ENCODE measurements at places on chromosomes 13 and 19.

GRCh38 chr13:33927315-33927714 is 109.4 kb downstream of the RFC3 start:
- no peak for DNase-seq

DNA sequence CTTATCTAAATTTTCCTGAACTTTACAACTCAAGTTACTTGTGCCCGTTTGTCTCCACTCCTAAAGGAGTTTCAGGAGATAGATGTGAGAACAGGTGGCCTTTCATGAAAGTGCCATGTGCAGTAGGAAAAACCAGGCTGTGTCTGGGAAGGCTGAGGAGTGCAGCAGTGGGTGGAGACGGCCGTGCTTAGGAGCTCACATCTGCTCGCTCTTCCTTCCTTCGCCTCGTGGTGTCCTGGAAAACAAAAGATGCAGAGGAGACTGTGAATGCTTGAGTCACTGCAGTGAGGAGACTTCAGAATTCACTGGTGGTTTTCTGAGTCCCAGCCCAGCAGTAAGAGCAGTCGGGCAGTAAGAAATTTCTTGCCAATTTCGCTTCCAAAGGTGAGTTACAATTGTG is 138.4 kb upstream of the RNF113B start:
- DNase-seq: no peak

DNA sequence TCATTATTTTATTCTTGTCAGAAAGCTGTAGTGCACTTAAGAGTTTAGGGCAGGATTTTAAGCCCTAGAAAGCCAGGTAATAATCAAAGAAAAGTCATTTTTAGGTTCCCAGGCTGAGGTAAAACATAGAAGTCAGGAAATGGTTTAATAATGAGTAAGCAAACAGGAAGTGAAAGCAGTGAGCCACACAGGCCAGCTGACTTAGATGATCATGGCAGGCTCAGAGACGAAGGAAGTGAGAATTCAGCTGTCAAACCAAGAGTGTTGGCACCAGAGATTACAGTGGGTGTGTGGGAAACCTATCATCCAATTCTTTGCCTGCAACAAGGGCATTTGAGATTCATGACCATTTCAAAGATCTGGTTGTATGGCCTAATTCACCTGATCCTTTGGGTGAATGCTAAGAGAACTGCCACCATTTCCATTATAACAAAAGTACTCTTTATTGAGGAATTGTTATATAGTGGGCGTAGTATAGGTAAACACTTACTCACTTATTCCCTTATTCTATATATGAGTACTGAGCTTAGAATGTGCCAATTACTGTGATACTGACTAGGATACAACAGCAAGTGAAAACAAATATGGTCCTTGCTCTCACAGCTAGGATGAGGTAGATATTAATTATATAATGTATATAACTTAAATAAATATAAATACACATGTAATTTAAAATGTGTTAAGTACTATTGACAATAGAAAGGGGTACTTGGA is 103.7 kb upstream of the EDNRB start:
- no peak for DNase-seq

- peak; percentile 34 for DNase-seq
These were observed 12.2 kb upstream of the RELB start for GRCh38 chr19:44988896-44989556.

DNA sequence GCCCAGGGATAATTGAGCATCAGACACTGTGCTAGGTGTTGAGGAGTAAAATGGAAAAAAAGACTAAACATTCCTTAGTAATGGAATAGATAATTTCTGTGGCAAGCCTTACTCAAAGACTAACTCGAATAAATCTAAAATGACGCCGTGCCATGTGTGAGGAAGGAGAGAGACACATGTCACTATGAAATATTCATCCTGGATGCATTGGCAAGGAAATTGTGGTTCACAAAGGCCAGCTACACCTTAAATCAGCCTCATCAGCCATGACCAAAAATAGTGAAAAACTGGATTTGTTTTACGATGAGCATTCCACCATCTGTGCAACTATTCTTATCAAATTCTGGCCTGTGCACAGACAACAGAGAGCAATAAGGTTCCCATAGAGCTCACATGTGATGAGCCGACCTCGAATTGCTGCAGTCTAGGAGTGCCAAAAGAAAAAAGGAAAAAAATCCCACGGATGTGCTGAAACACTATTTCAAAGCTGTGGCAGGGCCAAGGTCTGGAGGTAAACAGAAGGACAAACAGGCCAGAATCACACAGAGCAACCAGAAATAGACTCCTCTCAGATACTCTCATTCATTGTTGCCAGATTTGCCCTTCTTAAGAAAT is 505.7 kb downstream of the EFNB2 start:
- DNase-seq: no peak

DNA sequence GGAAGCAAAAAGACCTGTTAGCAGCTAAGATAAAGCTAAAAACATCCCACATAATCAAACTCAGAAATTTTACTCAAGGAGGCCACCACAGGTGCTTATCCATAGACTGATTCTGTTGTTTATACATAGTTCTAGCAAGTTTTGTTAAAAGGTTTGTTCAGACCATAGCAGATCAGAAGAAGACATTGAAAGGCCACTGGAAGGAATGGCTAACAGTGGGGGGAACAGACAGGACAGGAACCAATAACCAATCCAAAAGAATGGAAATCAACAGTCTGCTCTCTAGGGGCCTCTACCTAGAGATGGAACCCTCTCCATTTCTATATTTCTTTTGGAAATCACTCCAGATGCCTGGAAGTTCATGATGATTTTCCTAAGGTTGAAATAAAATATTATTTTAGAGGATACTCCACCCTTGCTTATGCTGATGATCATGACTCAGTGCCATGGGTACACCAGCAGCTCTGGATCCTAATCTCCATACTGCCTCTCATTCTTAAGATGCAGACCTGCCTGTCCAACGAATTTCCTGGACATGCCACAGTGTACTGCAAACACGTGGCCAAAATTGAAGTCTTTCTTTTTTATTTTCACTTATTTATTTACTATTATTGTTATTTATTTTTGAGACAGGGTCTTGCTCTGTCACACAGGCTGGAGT is 260.0 kb downstream of the MYO16 start:
- no peak for DNase-seq

DNA sequence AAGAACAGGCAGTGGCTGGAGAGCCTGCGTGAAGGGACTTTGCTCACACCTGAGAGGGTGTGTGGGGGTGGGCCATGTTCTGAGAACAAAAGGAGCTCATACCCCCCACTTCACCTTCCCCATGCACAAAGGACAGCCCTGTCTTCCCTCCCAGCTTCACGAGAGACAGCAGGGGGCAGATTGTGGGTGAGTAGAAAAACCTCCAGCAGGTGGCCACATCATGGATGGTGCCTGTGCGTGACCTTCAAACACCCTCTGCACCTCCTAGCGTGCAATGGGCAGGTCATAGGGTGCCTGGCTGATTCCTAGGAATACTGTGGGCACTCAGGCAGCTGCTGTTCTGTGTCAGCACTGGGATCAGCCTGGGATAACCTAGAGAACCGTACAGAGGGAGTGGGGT is 36.3 kb upstream of the PSG9 start:
- DNase-seq: no peak

GRCh38 chr19:28876609-28877123 is 336.3 kb downstream of the UQCRFS1 start:
- no peak for DNase-seq

DNA sequence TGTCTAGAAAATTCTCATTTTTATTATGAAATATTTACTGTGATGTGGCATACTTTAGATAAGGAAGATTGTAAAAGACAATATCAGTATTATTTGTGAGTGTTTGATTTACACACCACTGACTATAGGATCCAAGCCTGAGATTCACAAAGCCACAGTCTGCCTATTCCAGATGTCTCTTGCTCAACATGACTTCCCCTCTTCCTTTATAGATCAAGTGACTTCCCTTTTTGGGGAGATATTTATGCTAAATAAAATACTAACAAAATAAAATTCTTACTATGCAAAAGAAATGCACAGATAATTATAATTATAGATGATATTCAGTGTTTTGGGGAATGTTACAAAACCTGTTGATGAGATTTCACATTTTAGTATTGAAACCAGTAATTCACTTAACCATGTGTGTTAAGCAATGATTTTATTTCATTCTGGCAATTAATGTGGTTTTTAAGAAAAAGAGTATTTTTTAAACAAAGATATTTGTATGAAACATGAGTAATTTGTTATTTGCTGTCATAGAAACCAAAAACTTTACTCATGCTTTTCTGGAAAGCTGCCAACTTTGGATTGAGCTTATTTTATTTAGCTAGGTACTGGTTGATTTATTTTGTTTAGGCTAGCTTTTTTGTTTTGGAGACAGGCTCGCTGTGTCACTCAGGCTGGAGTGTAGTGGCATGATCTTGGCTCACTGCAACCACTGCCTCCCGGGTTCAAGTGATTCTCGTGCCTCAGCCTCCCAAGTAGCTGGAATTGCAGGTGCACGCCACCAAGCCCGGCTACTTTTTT is 13.7 kb upstream of the GPR183 start:
- DNase-seq: no peak

GRCh38 chr13:114128624-114129522 is 3.5 kb downstream of the RASA3 start:
- DNase-seq: peak; percentile 67

DNA sequence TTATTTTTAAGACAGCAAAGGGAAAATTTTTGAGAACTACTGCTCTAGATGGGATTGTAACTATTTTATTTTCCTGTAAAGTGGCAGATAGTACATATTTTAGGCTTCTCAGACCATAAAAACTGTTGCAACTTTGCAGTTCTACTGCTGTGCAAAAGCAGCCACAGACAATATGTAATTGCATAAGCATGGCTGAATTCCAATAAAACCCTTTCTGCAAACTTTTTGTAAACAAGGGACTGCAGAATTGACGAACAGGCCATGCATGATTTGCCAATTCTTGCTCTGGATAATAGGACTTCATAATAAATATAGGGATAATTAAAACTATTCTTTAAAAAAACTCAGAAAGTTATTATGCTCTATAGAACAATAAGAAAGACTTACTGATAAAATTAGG is 149.1 kb downstream of the SLITRK5 start:
- DNase-seq: no peak

DNA sequence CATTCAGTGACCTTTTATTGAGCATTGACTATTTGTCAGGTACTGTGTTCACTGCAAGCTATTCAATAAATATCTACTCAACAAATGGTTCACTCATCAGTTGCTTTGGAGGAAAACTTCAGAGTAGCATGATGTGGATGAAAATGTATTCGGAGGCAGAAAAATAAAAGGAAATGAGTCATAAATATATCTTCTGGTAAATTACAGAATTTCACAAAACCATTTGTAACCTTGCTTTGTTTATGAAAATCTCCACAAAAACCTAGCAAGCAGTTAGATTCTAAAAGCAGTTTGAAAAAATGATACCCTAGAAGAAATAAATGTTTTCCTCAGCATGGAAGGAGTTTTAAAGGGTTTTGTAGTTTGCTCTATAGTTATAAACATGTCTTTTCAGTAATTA is 399.6 kb downstream of the LMO7 start:
- DNase-seq: no peak

GRCh38 chr13:32115066-32115465 is 83.5 kb downstream of the FRY start:
- no peak for DNase-seq

DNA sequence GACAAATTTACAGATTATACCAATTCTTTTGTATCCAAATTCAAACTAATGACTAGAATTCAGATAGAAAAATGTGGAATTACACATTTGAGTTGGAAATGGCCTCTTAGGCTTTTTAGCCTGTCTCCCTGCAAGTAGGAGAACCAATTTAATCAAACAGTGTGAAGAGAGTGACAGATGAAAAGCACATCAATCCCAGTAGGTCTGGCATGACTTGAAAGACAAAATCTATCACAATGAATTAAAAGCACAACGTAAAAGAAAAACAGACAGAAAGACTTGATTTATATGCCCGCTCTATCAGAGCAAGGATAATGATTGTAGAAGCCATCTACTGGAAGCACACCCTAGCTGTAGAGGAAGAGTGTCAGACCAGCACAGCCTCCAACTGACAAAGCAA is 1084.4 kb upstream of the SPRY2 start:
- no peak for DNase-seq

DNA sequence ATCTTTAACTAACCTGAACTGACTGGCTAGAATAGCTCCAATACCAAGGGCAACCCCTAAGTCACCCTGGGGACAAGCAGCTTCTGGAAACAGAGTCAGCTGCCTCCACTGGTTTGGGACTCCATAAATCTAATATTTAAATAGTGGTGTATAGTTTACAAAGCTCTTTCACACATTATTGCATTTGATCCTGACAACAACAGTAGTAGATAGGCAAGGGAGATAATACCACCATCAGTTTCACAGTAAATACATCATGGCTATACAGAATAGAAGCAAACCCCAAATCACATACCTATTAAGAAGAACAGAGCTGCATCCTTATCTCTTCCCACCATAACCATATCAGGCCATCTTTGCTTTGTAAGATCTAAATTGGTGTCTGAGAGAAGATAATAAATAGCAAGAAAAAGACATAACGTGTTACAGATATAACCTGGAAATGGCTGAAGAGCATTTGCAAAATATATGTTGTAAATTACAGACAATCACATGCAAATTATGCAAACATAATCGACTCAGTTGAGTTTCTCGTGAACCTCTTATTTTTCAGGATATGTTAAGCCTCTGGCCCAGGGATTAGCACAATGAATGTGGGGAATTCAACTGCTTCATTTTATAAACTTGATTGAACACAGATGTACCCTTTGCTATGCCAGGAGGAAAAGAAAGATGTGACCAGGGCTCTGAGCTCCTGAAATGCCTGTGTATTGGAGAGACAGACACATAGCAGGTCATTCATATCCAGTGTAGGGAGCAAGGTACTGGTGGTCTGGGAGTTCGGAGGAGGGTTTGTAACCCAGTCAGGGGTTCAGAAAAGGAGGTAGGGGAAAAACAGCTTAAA is 142.5 kb downstream of the SLC7A1 start:
- DNase-seq: no peak

- no peak for DNase-seq
These were observed 19.1 kb upstream of the PDE4C start for GRCh38 chr19:18245297-18245696.

- no peak for DNase-seq
These were observed 67.2 kb upstream of the UBL3 start for GRCh38 chr13:29917650-29918049.

GRCh38 chr19:32313569-32314265 is 31.7 kb upstream of the ZNF507 start:
- DNase-seq: no peak

DNA sequence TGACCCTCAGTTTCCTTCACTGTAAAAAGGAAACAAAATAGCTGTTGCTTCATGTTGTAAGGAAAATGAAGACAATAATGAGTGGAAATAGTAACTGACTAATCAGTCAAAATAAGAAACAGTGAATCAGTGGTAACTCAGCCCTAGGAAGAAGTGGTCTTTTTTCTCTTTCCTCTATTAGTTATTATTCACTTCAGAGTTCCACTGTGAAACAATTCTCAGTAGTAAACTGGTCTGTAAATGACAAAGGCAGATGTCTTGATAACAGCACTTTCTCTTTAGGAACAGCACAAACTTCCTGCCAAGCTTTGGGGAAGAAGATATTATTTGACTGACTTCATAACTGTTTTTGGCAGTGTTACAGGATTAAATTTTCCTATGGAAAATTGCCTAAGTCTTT is 600.5 kb upstream of the KLHL1 start:
- no peak for DNase-seq
